ENCODE measurements at places on chromosomes 12 and 14.

GRCh38 chr14:104784846-104785707, 10.5 kb downstream of the AKT1 start:
- peak; percentile 19 for DNase-seq

DNA sequence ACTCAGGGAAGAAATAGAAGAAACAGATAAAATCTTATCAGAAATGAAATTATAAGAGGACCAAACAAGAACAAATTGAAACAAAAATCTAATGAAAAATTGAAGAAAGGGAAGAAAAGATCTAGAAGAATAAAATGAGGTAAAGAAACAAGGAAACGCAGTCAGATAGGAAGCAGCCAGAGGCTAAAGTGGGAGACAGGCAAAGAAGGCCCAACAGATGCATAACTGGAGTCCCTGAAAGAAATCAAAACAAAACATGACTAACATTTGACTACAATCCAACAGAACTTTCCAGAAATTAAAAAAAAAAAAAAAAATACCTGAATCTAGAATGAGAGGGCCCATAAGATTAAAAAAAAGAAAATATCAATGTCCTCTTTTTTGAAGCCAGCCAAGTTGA, 65.6 kb downstream of the AMN start:
- no peak for DNase-seq

- no peak for DNase-seq
Observed at GRCh38 chr12:80100591-80100990, 1.3 kb downstream of the OTOGL start.

DNA sequence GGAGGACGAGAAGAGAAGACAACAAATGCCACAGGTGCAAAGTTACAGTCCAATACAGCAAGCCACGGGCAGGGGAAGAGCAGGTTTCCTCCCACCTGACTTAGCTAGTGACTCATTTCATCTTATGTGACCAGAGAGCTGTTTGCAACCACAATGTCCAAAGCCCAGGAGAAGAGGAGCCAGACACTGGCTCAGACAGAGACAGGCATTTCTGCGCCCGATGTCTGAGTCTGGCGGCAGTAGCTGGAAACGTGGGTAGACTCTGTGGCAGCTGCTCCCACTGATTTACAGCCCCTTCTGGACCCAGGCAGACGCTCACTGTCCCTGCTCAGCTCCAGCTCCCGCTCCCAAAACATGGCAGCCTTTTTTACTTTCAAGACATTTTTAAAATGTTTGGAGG, 60.0 kb downstream of the CHGA start:
- DNase-seq, result no peak

- no peak for DNase-seq
Observed at GRCh38 chr12:52081263-52081733, 1.8 kb downstream of the SMIM41 start.

DNA sequence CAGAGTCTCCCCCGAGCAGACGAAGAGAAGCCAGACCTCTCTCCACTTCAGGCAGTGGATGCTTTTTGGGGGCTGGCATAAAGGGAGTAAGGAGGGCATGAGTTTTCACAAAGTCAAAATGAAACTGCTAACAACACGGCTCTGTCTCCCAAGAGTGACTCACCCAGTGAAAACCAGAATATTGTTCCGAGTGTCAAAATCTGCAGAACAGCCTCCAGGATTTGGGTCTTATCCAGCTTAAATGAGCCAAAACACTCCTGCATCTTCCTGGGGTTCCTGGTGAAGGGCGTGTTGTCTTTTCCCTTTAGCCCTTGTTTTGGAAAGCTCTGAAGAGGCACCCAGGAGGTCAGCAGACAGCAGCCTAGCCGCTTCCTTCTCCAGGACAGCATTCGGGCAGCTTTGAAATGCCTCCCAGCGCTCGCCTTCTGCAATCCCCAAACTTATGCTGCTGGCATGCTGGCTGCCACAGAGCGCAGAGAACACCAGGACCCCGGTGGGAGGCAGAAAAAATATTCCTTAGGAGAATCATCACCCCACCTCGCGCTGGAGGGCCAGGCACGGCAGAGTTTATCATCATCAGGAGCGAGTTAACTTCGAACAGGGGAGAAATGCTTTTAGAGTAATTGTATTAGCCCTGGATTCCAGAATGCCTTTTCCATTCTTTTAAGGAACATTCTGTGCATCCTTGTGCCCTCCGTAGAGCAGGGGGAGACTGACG, 117.7 kb upstream of the NCOR2 start:
- DNase-seq, result peak; percentile 41

DNA sequence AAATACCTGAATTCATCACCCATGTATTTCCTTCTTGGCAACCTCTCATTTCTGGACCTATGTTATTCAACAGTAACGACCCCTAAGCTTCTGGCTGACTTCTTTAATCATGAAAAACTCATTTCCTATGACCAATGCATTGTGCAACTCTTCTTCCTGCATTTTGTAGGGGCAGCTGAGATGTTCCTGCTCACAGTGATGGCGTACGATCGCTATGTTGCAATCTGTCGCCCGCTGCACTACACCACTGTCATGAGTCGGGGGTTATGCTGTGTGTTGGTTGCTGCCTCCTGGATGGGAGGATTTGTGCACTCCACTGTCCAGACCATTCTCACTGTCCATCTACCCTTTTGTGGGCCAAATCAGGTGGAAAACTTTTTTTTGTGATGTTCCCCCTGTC, 356 bp downstream of the OR4Q2 start:
- DNase-seq, result no peak

GRCh38 chr14:73503648-73504047, 12.9 kb downstream of the RIOX1 start:
- no peak for DNase-seq

Data from anterior cingulate cortex (tissue), 58 donors.